AML-193 (cell line): ENCODE measurements at places on chromosomes 5 and 9.

GRCh38 chr9:4237748-4238511 lies 61.9 kb downstream of the GLIS3 start:
- DNase-seq: no peak

GRCh38 chr5:73673161-73673591 lies 47.2 kb downstream of the ARHGEF28 start:
- peak; percentile 66 for DNase-seq

- DNase-seq: peak; percentile 54
These were observed 9.0 kb downstream of the CD274 start for GRCh38 chr9:5459289-5459829.

GRCh38 chr9:72187121-72187695 lies 38.0 kb downstream of the GDA start:
- no peak for DNase-seq

- no peak for DNase-seq
These were observed 59.1 kb downstream of the PHF2 start for GRCh38 chr9:93635186-93636107.

GRCh38 chr5:52468976-52469375 lies 318.7 kb upstream of the ITGA1 start:
- DNase-seq: no peak

DNA sequence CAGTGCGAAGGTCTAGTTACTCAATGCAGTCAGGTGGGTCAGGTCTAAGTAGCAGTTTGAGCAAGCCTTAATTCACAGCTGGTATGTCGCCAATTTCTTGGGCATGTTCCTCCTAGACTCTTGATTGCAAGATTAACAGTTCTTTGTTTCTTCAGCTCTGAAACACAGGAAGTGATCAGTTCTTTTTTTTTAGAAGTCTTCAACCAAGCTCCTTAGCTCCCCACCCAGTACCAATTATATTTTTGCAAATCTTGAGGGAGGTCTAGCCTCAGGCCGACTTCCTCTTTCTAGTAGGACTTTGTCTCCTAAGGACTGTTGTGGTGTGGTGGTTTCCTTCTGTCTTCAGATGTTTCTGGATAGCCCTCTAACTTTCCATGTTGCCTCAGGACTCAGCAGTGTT lies 2054.2 kb downstream of the MAT2B start:
- DNase-seq: peak; percentile 90

GRCh38 chr5:2147504-2148311 lies 265.0 kb upstream of the IRX4 start:
- no peak for DNase-seq
